ENCODE measurements at places on chromosomes 16 and 17.
A peak's percentile ranks its signal among the peaks of the same experiment; 100 is the strongest.

GRCh38 chr17:28584434-28584833, 7.7 kb upstream of the ALDOC start:
- DNase-seq = no peak

DNA sequence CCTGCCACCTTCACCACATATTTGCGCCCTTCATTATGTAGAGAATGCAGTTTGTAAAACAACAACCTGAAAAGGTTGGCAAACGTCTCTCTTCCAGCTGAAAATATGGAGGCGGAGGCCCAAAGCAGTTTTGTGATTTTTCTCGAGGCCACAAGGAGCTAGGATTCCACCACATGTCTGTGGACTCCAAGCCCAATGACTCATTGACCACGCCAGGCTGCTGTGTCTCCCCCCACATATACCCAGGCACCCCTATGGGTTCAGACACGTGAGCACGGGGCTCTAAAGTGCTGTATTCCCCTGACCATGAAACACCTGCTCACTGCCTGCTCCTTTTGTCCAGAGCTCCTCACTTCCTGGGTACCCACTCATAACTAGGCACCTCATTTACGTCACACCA, 121.4 kb upstream of the CDH5 start:
- DNase-seq = no peak

DNA sequence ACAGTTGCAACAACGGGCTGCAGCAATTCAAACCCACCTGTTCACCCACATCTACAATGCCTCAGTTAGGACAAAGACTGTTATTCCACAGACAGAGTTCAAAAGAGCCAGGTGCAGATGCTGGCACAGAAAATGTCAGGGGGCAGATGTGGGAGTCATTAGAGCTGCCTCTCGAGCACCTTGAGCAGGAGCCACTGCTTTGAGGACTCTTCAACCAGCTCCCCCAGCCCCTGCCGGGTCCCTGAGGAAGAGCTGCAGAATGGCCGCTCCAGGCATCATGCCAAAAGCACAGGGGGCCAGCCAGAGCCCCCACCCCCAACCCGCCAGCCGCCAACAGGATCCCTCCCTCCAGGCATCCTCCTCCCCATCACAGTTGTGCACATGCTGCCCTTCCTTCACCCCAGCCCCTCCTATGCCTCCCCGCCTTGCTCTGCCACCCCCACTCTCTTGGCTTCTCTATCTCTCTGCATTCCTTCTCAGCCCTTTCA, 20.8 kb downstream of the C17orf67 start:
- no peak for DNase-seq

DNA sequence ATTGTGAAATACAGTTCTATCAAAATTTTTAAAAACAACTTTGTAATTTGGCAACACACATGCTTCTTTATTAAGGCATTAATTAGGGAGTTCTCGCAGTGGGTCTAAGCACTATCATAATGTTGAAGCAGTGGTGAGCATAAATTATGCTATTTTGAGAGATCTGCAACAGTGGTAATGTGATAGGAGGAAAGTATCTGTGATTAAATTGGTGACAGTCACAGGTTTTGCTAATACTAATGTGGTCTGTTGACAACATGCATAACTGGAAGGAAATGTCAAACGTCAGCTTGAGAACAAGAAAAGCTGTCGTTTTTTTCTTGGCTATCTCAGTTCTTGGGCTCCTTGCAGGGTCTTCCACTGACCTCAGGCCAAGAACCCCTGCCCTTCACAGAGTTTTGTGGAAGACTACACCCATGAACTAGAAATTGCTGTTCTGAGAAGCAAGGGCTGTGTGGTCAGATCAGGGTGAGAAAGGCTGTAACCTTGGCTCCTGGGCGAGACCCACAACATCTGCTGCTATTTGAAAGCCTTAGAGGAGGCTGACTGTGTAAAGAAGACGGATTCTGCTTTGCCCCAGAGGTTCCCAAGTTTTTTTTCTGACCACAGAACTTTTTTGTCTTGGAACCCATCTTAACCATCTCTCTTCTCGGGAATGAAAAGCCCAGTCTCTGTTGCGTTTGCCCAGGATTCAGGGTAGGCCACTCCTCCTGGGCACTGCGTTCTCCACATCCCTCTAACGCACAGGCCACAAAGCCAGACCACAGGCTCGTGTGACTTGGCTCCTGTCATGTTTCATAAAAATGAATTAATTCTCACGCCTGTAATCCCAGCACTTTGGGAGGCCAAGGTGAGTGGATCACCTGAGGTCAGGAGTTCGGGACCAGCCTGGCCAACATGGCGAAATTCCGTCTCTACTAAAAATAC, 13.9 kb downstream of the ATP2A1 start:
- no peak for DNase-seq

DNA sequence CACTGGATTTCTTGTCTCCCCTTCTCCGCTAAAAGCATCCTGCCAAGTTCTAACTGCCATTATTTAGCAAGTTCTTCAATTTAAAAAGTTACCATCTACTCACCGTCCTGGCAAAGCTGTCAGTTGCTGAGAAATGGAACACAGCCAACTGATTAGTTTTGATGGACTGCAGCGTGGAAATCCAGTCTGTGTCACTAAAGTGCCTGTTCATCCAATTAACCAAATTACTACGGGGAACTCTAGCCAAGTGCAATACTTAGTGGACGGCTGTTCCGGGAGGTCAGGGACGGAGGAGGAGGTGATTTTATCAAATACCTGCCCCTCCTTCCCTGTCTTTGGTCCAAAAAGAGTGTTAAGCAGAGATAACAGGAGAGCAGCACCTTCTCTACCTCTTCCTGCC, 260.7 kb downstream of the MAF start:
- no peak for DNase-seq

DNA sequence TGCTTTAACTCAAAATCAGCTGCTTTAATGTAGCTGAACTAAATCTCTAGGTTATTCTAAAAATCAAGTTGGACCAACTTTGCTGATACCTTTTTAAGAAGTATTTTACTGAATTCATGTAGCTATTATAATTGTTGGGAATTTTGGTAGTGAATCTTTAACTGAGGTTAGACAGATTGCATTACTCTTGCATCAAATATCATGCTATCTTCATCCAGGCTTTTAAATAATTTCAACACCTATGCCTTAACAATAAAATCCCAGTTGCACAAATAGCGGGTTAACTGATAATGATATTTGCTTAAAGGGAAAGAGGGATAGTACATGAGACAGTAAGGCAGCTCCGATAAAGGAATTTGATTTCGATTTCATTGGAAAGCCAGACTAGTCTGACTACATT, 241.3 kb upstream of the TBX2 start:
- DNase-seq = no peak

DNA sequence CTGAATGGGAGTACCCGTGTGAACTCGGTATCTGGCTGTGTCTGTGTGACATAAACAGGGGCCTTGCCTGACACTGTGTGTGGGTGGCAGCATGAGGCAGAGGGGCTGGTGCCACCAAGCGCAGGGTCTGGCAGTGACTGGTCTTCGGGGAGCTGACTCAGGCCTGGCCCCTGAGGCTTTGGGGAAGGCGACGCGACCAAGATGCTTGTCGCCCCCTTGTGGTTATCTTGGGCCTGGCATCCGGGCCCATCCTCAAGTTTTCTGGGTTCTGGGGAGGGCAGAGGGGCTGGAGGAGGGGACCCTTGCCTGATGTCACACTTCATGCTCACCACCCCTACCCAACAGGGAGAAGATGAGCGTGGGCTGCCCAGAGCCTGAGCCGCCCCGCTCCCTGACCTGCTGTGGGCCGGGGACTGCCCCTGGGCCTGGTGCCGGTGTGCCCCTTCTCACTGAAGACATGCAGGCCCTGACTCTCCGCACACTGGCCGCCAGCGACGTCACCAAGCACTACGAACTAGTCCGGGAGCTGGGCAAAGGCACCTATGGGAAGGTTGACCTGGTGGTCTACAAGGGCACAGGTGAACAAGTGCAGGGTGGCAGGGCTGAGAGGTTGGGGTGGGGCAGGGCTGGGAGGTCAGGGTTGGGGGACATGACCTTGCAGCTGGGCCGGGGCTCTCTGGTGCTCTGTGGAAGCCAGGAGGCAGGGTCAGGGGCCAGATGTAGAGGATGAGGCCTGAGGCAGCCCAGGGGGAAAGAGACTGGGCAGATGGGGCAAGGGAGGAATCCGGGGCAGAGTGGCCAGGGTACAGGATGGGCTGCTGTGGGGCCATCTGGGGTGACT, 24.9 kb downstream of the SBK1 start:
- peak; percentile 84 for DNase-seq

- DNase-seq = no peak
Observed at GRCh38 chr16:11977376-11978041, 975 bp downstream of the SNX29 start.

- DNase-seq = peak; percentile 36
Observed at GRCh38 chr16:2883458-2883908, 468 bp downstream of the FLYWCH2 start.

GRCh38 chr17:59423137-59423724, 91.8 kb downstream of the YPEL2 start:
- DNase-seq = no peak

GRCh38 chr16:90020838-90021382, 1.7 kb upstream of the DBNDD1 start:
- no peak for DNase-seq

DNA sequence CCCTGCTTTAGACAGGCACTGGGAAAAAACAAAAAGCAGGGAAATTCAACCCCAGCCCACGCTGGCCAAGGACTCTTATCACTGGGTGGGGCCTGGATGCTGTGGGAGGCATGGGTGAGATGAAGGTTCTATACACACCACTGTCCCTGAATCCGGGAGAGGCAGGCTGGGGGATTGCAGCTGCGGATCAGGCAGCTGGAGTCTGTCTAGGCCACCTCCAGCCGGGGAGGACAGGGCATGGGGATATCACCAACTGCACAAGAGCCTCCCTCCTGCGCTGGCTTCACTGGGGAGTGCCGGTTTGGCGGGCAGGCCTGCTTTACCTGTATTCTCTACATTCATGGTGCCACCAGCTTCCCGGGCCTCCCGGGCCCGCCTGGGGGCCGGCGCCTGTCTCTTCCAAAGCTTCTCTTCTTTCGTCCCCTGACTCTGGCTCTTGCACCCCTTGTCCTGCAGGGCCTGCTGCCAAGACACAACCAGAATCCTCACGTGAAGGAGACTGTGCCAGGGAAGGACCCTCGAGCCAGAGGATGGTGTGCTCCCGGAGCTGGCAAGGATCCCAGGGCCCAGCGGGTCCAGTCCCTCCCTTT, 13.9 kb downstream of the KIFC3 start:
- no peak for DNase-seq

DNA sequence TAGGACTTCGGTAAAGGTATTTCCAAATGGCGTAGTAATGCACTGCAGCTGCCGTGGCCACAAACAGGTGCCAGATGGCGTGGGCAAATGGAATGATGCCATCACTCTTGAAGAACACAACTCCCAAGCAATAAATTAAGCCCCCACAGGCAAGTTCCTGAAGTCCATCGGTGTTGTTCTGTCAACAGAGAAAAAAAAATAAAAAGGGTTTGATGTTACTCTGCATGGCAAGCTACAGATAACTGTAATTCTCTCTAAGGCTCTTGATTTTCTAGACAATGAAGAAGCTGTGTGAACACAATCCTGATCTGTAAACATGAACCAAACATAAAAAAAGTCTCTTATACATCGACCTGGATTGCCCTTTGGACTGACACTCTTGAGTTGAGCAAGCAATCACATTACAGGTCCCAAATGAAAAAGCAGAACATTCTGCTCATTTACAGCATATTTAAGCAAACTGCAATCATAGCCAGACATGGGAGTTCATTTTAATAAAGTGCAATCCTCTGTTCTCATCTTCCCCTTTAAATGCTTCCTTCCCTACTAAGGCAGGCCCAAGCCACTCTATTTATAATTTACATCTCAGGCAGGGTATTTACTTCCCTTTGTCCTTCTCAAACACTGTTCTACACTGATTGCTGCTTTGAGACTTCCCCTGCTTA, 27.1 kb downstream of the MMD start:
- no peak for DNase-seq

DNA sequence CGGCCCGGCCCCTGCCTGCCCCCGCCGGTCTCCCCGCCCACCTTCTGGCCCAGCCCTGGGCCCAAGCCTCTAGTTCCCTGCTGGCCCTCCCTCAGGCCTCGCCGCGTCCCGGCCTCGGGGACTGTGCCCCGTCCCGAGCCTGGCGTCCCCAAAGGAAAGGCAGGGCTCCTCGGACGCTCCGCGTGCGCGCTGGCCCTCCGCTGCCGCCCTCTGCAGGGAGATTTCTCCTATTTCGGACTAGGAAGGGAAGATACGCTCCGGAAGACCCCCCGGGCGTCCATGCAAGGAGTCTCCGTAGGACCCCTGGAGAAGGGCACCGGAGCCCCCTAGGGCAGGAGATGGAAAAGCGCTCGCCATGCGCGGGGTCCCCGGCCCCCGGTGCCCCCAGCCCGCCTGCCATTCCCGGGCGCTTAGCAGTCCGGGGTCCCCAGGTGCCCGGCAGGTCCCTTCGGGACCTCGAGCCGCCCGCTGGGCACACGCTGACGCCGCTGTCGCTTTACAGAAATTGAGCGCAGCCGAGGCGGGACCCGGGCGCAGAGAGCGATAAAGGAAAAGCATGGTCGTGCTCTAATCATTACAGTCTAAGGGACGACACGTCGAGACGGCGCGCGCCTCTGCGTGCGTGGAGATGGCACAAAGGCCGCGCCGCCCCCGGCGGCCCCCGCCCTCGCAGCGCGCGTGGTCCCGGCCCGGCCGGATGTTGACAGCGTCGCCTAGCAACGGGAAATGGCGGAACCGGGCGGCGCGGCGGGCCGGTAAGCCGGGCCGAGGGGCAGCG, at the start of gene CCDC40:
CCDC40 (plus strand) TSS at position 706 of the 778 bp plus-strand sequence; CDS start at position 727, 21 bp downstream.
- DNase-seq = peak; percentile 83

GRCh38 chr16:57478396-57479204, 7.7 kb downstream of the DOK4 start:
- no peak for DNase-seq

- DNase-seq = no peak
Observed at GRCh38 chr16:19329932-19330331, 44.4 kb downstream of the CLEC19A start.

- DNase-seq = no peak
Observed at GRCh38 chr17:72460711-72461110, 339.9 kb downstream of the SOX9 start.

GRCh38 chr17:31902693-31903092, 1.2 kb upstream of the UTP6 start:
- DNase-seq = peak; percentile 16

GRCh38 chr17:38424297-38424972, 3.8 kb upstream of the ARHGAP23 start:
- no peak for DNase-seq

GRCh38 chr17:79664930-79665737, 54.3 kb upstream of the RBFOX3 start:
- DNase-seq = no peak

- DNase-seq = no peak
Observed at GRCh38 chr16:17177959-17178905, 292.5 kb downstream of the XYLT1 start.

GRCh38 chr17:42536048-42536371, at the start of gene NAGLU:
NAGLU (plus strand) TSS chr17:42536241; CDS start chr17:42536273, 32 bp downstream.
- DNase-seq = peak; percentile 92
